ENCODE measurements at places on chromosomes 12 and 14. TPM values are rescaled to one million over a fixed set of nuclear protein-coding genes. Genes with fewer than 3 reads are reported as not detected.

Gene ANO2
- not detected for total RNA-seq

Gene TSPAN11
- not detected for total RNA-seq

Gene PDZRN4
- total RNA-seq = not detected

Gene IAPP
- total RNA-seq = not detected

Gene ZNF268
- 25.6 TPM for total RNA-seq

Gene CAPS2
- 9.4 TPM for total RNA-seq

Gene STAC3
- 10.7 TPM for total RNA-seq

Gene LMNTD1
- total RNA-seq = not detected

Measured in activated naive CD8-positive, alpha-beta T cell treated with anti-CD3 and anti-CD28 coated beads, Interleukin-2, amount 10 ng/mL, durations not matched to agents 7 days and 5 days (primary cell).